Esophagus muscularis mucosa (tissue), 4 donors: ENCODE measurements at places on chromosomes 12 and 14. TPM values are rescaled to one million over a fixed set of nuclear protein-coding genes. Genes with fewer than 3 reads are reported as not detected.

- H3K27me3 ChIP-seq, result no peaks in the 10 kb centered on the region
- no peaks in the 10 kb centered on the region for H3K36me3 ChIP-seq
- no peak overlapping the region for H3K4me3 ChIP-seq
- H3K4me1 ChIP-seq, result peaks cover 67% of the 10 kb centered on the region
- peak; percentile 21 for DNase-seq
Measured at GRCh38 chr14:34232790-34233189, 229.2 kb downstream of the SPTSSA start.

DNA sequence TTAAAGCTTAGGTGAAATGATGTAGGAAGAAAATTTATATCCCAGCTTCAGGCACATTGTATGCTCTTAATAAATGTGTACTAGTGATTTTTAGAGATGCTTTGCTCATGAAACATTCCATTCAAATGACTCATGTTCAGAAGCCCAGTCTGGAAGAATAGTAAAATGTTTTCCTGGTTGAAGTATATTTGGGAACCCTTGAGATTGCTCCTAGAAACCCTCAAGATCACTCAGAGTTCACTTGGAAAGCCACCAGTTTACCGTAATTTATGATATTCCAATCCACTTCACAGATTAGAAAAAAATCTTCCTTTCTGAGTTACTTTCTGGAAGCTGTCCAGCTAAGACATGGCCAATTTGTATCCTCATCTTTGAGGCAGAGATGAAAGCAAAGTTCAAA lies 186.4 kb downstream of the SYT10 start:
- no peak overlapping the region for H3K27ac ChIP-seq
- H3K27me3 ChIP-seq, result no peaks in the 10 kb centered on the region
- H3K36me3 ChIP-seq, result no peaks in the 10 kb centered on the region
- no peak for DNase-seq

- no peaks in the 10 kb centered on the region for H3K36me3 ChIP-seq
- H3K27me3 ChIP-seq, result no peaks in the 10 kb centered on the region
- no peak overlapping the region for H3K4me3 ChIP-seq
- peaks cover 10% of the 10 kb centered on the region for H3K4me1 ChIP-seq
Measured at GRCh38 chr12:65409726-65410125, 131.2 kb downstream of the MSRB3 start.

DNA sequence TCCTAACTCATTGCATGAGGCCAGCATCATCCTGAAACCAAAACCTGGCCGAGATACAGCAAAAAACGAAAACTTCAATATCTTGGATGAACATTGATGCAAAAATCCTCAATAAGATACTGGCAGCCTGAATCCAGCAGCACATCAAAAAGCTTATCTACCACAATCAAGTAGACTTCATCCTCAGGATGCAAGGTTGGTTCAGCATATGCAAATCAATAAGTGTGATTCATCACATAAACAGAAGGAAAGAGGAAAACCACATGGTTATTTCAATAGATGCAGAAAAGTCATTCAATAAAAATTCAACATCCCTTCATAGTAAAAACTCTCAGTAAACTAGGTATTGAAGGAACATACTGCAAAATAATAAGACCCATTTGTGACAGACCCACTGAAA lies 56.5 kb upstream of the PPFIA2 start:
- no peaks in the 10 kb centered on the region for H3K27me3 ChIP-seq
- H3K27ac ChIP-seq, result no peak overlapping the region
- H3K4me3 ChIP-seq, result no peak overlapping the region
- H3K4me1 ChIP-seq, result no peaks in the 10 kb centered on the region

- H3K36me3 ChIP-seq, result no peaks in the 10 kb centered on the region
- no peaks in the 10 kb centered on the region for H3K4me1 ChIP-seq
- no peaks in the 10 kb centered on the region for H3K27me3 ChIP-seq
- no peak overlapping the region for H3K4me3 ChIP-seq
- no peak for DNase-seq
- H3K27ac ChIP-seq, result no peak overlapping the region
Measured at GRCh38 chr12:21169878-21170472, 39.0 kb downstream of the SLCO1B1 start.

DNA sequence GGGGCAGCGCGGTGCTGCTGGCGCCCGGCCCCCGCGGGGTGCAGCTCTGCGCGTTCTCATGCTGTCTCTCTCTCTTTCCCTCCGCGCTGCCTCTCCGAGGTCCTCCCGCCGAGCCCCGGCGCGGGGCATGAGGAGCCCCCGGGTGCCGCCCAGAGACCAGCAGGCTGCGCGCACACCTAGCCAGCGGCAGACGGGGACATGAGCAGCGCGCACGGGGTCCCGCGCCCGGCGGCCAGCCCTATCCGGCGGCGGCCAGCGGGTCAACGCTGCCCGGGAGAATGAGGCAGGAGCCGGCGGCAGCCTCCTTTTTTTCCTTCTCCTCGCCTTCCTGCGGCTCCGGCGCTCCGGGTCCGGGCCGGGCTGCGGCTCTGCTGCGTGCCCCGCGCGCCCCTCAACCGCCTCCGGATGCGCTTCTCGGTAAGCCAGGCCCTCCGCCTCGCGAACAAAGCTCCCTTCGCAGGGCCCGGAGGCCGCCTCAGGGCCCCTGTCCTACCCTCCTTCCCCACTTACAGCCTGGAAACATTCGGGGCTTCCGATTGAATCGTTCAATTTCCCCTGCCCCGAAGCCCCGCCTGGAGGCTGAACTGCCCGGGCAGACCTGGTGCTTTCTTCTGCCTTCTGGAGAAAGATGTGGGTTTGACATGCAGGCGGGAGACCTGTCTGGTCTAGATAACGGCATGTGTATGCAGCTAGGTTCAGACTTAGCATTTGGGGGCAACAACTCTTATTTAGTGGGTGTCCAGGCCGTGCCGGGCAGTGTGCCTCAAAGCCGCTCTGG lies at the start of gene TUNAR:
Gene TUNAR (plus strand): TSS at position 72 of the 778 bp plus-strand sequence.
- H3K27ac ChIP-seq, result no peak within 1 kb of the TSS
- peaks cover 6% of the 10 kb centered on the region for H3K4me1 ChIP-seq
- peak within 1 kb of the TSS; percentile 25 for H3K4me3 ChIP-seq
- H3K36me3 ChIP-seq, result no peaks in the 10 kb centered on the region
- H3K27me3 ChIP-seq, result peaks cover 20% of the 10 kb centered on the region

DNA sequence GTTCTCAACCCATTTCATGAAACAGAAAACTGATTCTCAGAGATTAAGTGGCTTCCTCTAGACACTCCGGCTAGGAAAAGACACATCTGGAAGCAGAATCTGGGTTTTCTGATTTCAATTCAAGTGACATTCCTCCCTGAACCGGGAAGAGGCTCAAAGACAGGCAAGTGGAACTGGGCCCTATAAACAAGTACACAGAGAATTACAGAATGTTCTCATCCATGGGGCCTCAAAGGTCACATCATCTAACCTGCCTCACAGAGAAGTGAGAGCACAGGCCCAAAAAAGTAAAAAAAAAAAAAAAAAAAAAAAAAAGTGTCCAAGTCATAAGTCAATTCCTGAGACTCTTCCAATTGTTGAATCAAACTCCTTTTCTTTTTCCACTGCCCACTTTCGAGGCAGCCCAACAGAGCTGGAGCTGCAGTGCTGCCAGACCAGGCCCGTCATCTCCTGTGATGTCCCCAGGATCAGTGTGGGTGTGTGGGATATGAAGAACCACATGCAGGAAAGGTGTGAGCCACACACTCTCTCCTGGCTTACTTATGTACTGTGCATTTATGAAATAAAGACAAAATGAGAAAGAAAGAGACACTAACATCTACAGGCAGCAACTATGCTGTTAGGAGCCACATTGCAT lies 2.8 kb upstream of the KRT1 start:
- no peaks in the 10 kb centered on the region for H3K4me1 ChIP-seq
- peak overlapping the region; percentile 37 for H3K27ac ChIP-seq
- DNase-seq, result no peak
- no peaks in the 10 kb centered on the region for H3K36me3 ChIP-seq
- no peak overlapping the region for H3K4me3 ChIP-seq
- no peaks in the 10 kb centered on the region for H3K27me3 ChIP-seq

DNA sequence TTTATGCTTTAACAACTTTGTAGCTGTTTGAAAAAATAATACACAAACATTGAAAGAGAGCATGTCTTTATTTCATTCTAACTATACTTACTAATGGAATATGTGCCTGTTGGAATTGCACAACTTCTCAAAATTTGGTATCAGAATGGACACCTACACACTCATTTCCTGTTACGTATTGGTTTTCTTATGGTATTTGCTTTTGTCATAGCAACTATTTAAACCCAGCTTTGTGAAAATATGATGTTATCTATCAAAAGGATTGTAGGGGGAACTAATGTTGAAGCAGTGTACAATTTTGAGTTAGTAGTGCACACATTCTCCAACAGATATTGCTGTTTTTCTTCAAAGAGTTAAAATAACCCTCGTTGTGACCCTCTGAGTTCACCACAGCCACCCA lies 52.6 kb downstream of the RBMS2 start:
- no peak overlapping the region for H3K27ac ChIP-seq
- H3K4me3 ChIP-seq, result no peak overlapping the region
- H3K27me3 ChIP-seq, result no peaks in the 10 kb centered on the region
- peaks cover 55% of the 10 kb centered on the region for H3K36me3 ChIP-seq
- DNase-seq, result no peak

- H3K27ac ChIP-seq, result no peak overlapping the region
- H3K27me3 ChIP-seq, result no peaks in the 10 kb centered on the region
- peaks cover 7% of the 10 kb centered on the region for H3K4me1 ChIP-seq
- no peak for DNase-seq
Measured at GRCh38 chr14:104341532-104342434, 203.4 kb downstream of the KIF26A start.

GRCh38 chr12:47967461-47968321 lies 4.3 kb downstream of the TMEM106C start:
- no peak for DNase-seq
- H3K4me3 ChIP-seq, result no peak overlapping the region

- no peaks in the 10 kb centered on the region for H3K27me3 ChIP-seq
- peak overlapping the region; percentile 81 for H3K27ac ChIP-seq
- DNase-seq, result no peak
- peaks cover 17% of the 10 kb centered on the region for H3K36me3 ChIP-seq
- H3K4me1 ChIP-seq, result peaks cover 99% of the 10 kb centered on the region
- H3K4me3 ChIP-seq, result no peak overlapping the region
Measured at GRCh38 chr14:69663300-69663643, 51.9 kb downstream of the SUSD6 start.

DNA sequence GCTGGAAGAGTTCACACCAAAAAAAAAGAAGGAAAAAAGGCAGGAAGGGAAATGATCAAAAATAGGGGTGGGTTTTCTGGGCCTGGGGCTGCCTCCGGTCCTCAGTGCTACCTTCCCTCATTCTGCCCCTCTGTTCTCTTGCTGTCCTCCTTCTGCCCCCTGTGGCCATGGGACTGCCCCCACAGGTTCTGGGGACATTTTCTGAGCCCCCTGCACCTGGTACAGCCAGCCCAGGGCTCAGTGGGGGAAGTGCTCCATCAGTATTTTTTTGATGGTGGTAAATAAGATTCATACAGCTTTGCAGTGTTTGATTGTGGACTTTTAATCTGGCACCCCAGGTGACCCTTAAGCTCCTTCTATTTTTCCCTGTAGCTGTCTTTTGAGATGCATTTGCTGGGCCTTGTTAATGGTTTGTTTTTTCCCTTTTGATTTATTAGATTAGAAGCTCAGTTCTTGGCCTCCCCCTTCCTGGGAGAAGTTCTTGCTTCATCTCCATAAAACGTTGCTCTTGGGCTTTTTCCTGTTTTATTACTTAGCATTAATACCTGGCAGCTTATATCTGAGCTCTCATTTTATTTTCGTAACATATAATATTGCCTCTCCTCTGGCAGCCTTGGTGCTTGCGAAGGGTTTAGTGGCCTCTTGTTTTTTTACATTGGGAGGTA lies 43.1 kb downstream of the CHST11 start:
- H3K27ac ChIP-seq, result no peak overlapping the region
- DNase-seq, result no peak
- peaks cover 14% of the 10 kb centered on the region for H3K4me1 ChIP-seq
- H3K4me3 ChIP-seq, result no peak overlapping the region
- no peaks in the 10 kb centered on the region for H3K27me3 ChIP-seq
- no peaks in the 10 kb centered on the region for H3K36me3 ChIP-seq

- no peak overlapping the region for H3K4me3 ChIP-seq
- H3K27ac ChIP-seq, result no peak overlapping the region
- H3K27me3 ChIP-seq, result no peaks in the 10 kb centered on the region
- H3K36me3 ChIP-seq, result no peaks in the 10 kb centered on the region
Measured at GRCh38 chr12:1870086-1870485, 48.4 kb downstream of the CACNA2D4 start.

- H3K27me3 ChIP-seq, result no peaks in the 10 kb centered on the region
- no peak for DNase-seq
- H3K27ac ChIP-seq, result no peak overlapping the region
Measured at GRCh38 chr12:79058342-79058741, 193.8 kb downstream of the SYT1 start.

- DNase-seq, result no peak
- no peaks in the 10 kb centered on the region for H3K27me3 ChIP-seq
- H3K4me3 ChIP-seq, result no peak overlapping the region
- no peaks in the 10 kb centered on the region for H3K36me3 ChIP-seq
- peak overlapping the region; percentile 45 for H3K27ac ChIP-seq
Measured at GRCh38 chr14:51677266-51677665, 25.6 kb downstream of the FRMD6 start.

GRCh38 chr14:65704850-65705249 lies 292.3 kb downstream of the FUT8 start:
- H3K4me1 ChIP-seq, result no peaks in the 10 kb centered on the region
- DNase-seq, result no peak
- no peak overlapping the region for H3K4me3 ChIP-seq
- H3K36me3 ChIP-seq, result no peaks in the 10 kb centered on the region

- no peaks in the 10 kb centered on the region for H3K36me3 ChIP-seq
- H3K4me1 ChIP-seq, result peaks cover 41% of the 10 kb centered on the region
- no peaks in the 10 kb centered on the region for H3K27me3 ChIP-seq
- no peak for DNase-seq
- H3K27ac ChIP-seq, result peak overlapping the region; percentile 72
- H3K4me3 ChIP-seq, result peak overlapping the region; percentile 46
Measured at GRCh38 chr14:99192028-99192621, 79.9 kb downstream of the BCL11B start.

- H3K27ac ChIP-seq, result no peak overlapping the region
- H3K27me3 ChIP-seq, result no peaks in the 10 kb centered on the region
- peaks cover 6% of the 10 kb centered on the region for H3K4me1 ChIP-seq
- DNase-seq, result no peak
- H3K36me3 ChIP-seq, result no peaks in the 10 kb centered on the region
- H3K4me3 ChIP-seq, result no peak overlapping the region
Measured at GRCh38 chr14:89435892-89436656, 19.0 kb upstream of the FOXN3 start.

GRCh38 chr12:96131230-96131788 lies 62.9 kb upstream of the ELK3 start:
- no peak for DNase-seq
- no peaks in the 10 kb centered on the region for H3K36me3 ChIP-seq
- H3K4me3 ChIP-seq, result no peak overlapping the region
- no peaks in the 10 kb centered on the region for H3K4me1 ChIP-seq
- H3K27ac ChIP-seq, result no peak overlapping the region

- no peaks in the 10 kb centered on the region for H3K36me3 ChIP-seq
- DNase-seq, result no peak
Measured at GRCh38 chr12:66848967-66849366, 170.1 kb upstream of the GRIP1 start.

The ZNF705A gene
- total RNA-seq, result not detected

The C12orf54 gene
- not detected for total RNA-seq

The TGM1 gene
- 0.52 TPM for total RNA-seq

The PZP gene
- not detected for total RNA-seq

The NELL2 gene
- total RNA-seq, result 5.8 TPM

The NKX2-1 gene
- total RNA-seq, result 0.92 TPM

The SSPN gene
- total RNA-seq, result 36.4 TPM

The CCDC184 gene
- 1.2 TPM for total RNA-seq

The RTL1 gene
- not detected for total RNA-seq

The CPNE6 gene
- total RNA-seq, result 0.34 TPM

The CMA1 gene
- total RNA-seq, result 1.2 TPM

The INHBC gene
- not detected for total RNA-seq
